ENCODE measurements at places on chromosomes 4 and X. TPM values are rescaled to one million over a fixed set of nuclear protein-coding genes. Genes with fewer than 3 reads are reported as not detected.

DNA sequence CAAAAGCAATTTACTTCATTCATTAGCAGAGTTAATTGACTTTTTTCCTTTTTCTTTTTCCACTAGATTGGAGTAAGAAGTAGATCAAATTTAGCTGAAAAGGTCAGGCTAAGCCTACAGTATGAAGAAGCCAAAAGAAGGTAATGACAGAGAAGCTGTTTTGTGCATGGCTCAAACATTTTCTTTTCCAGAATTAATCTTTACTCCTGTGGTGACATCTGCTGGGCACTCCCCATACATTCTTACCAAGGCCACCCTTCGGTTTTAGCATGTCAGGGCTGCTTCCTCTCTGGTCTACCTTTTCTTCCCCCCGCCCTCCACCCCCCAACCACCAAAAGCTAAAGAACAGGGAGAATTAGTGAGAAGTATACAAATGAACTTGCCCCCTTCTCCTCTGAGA is 70.2 kb downstream of the CLDN22 start:
- H3K27ac ChIP-seq, result no peak overlapping the region
- no peaks in the 10 kb centered on the region for H3K36me3 ChIP-seq
- H3K27me3 ChIP-seq, result no peaks in the 10 kb centered on the region

DNA sequence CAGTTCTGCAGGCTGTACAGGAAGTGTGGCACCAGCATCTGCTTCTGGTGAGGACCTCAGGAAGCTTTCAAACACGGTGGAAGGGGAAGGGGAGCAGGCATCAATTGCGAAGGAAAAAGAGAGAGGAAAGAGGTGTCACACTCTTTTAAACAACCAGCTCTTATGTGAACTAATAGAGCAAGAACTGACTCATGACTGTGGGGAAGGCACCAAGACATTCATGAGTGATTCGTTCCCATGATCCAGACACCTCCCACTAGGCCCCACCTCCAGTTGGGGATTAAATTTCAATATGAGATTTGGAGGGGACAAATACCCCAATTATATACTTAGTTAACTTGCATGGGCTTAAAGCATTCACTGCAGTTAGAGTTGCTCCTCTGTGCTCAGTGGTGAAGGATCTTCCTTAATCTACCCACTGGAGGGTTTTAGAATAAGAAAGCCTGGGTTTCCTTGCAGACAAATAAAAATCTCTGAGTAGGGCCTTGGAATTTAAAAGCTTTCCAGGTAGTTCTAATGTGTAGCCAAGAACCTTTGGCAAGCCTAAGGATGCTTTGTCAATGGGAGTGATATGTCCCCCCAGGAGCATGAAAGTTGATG is 60.0 kb downstream of the SYNPO2 start:
- no peak for DNase-seq
- no peak overlapping the region for H3K4me3 ChIP-seq
- no peak overlapping the region for H3K27ac ChIP-seq
- no peaks in the 10 kb centered on the region for H3K36me3 ChIP-seq
- no peaks in the 10 kb centered on the region for H3K4me1 ChIP-seq

GRCh38 chrX:13790206-13791131 is 26.4 kb downstream of the GPM6B start:
- no peak for DNase-seq
- H3K27ac ChIP-seq, result no peak overlapping the region
- H3K27me3 ChIP-seq, result no peaks in the 10 kb centered on the region
- H3K4me1 ChIP-seq, result no peaks in the 10 kb centered on the region
- no peak overlapping the region for H3K4me3 ChIP-seq
- H3K36me3 ChIP-seq, result no peaks in the 10 kb centered on the region

GRCh38 chrX:40152741-40153344 is 55.1 kb upstream of the BCOR start:
- H3K36me3 ChIP-seq, result peaks cover 3% of the 10 kb centered on the region
- H3K4me1 ChIP-seq, result peaks cover 18% of the 10 kb centered on the region
- DNase-seq, result no peak
- H3K4me3 ChIP-seq, result peak overlapping the region; percentile 74
- peak overlapping the region; percentile 83 for H3K27ac ChIP-seq

DNA sequence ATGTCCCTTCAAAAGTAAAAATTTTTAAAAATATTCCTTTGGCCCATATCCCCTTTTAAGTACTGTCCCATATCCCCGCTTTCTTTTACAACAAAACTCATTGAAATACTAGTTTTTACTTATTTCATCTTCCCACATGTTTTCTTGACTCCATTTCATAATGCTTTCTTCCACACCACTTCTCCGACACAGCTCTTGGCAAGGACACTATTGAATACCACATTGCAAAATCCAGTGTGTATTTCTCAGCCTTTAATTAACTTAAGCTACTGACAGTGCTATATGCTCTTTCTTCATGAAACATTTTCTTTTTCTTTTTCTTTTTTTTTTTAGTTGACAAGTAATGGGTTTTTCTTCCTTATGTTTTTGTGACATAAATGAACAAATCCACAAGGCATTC is 28.8 kb downstream of the PRDM8 start:
- H3K36me3 ChIP-seq, result no peaks in the 10 kb centered on the region
- no peak overlapping the region for H3K4me3 ChIP-seq
- H3K4me1 ChIP-seq, result no peaks in the 10 kb centered on the region

DNA sequence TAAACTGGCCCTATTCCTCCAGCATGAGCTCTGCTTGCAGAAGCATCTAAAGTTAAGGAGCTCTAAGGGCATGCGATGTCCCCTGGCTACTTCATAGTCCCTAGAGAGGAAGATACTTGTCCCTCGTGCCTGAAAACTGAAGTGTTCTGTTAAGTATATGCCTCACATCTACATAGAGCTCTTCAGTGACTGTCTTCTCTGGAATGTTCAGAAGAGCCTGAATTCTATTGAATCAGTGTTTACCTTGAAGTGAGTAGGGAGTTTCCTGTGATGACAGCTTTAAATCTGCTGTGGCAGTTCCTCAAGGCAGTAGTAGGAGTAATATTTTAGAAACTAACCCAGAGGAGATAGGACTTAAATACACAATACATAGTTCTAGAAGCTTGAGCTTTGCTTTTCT is 111.2 kb downstream of the ZNF518B start:
- H3K27me3 ChIP-seq, result no peaks in the 10 kb centered on the region
- H3K27ac ChIP-seq, result no peak overlapping the region
- no peak overlapping the region for H3K4me3 ChIP-seq
- no peaks in the 10 kb centered on the region for H3K36me3 ChIP-seq
- no peaks in the 10 kb centered on the region for H3K4me1 ChIP-seq
- DNase-seq, result no peak

GRCh38 chrX:49163555-49164419 is 1.2 kb downstream of the MAGIX start:
- H3K27me3 ChIP-seq, result no peaks in the 10 kb centered on the region
- peak overlapping the region; percentile 78 for H3K4me3 ChIP-seq
- H3K36me3 ChIP-seq, result no peaks in the 10 kb centered on the region

DNA sequence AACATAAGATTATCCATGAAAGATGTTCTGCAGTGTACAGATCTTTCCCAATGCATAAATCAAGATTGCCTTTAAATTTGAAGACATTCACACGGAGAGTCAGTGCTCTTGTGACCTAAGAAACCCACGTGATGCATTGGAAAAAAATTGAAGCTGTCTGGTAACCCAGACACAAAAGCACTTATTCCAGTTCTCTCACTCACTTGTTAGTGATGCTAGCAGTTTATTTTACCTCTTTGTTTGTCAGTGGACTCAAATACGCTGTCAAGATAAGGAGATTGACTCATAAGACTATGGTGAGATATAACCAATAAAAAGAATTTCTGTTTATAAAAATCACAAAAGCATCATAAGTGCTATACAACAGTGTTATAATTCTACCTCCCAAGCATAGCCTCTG is 245.8 kb upstream of the SMIM31 start:
- no peaks in the 10 kb centered on the region for H3K36me3 ChIP-seq
- H3K27ac ChIP-seq, result no peak overlapping the region
- no peak overlapping the region for H3K4me3 ChIP-seq
- DNase-seq, result no peak

DNA sequence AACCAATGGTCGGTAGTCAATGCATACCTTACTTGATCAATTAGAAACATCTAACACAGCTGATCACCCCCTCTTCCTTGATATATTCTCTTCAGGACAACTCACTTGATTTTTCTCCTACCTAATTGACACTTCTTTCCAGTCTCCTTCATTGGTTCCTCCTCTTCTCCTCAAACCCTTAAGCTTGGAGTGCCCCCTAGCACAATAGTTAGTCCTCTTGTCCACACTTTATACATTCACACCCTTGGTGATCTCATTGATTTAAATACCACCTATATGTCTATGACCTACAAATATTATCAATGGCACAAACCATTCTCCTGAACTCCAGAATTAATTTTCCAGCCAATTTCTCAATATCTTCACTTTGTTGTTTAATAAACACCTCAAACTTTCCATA is 724.0 kb downstream of the ADGRL3 start:
- H3K36me3 ChIP-seq, result no peaks in the 10 kb centered on the region
- H3K4me3 ChIP-seq, result no peak overlapping the region
- no peaks in the 10 kb centered on the region for H3K27me3 ChIP-seq

- H3K27me3 ChIP-seq, result no peaks in the 10 kb centered on the region
- H3K36me3 ChIP-seq, result peaks cover 16% of the 10 kb centered on the region
- peak; percentile 59 for DNase-seq
- H3K4me3 ChIP-seq, result peak overlapping the region; percentile 89
Measured at GRCh38 chrX:51395810-51396728, 63.4 kb downstream of the NUDT10 start.

DNA sequence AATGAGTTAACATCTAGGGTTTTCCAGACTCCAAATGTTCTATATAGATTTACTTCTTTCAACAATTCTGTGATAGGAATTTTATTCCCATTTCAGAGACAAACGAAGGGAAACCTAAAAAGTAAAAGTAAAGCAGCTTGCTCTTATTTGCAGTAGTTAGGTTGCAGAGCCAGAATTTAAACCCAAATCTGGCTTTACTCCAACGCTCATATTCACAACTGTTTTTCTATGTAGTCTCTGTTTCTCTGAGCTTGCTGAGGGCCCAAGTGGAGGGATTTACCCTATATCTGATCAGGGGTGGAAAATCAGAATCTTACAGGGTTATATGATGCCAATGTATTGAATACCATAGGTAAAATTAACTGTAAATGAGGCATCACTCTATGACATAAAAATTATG is 599.1 kb upstream of the GRIA3 start:
- no peaks in the 10 kb centered on the region for H3K27me3 ChIP-seq
- no peaks in the 10 kb centered on the region for H3K36me3 ChIP-seq
- H3K4me1 ChIP-seq, result no peaks in the 10 kb centered on the region
- H3K4me3 ChIP-seq, result no peak overlapping the region
- no peak for DNase-seq

GRCh38 chrX:109954333-109954732 is 48.6 kb upstream of the TMEM164 start:
- no peaks in the 10 kb centered on the region for H3K27me3 ChIP-seq
- H3K4me3 ChIP-seq, result no peak overlapping the region
- H3K27ac ChIP-seq, result no peak overlapping the region
- H3K36me3 ChIP-seq, result no peaks in the 10 kb centered on the region

DNA sequence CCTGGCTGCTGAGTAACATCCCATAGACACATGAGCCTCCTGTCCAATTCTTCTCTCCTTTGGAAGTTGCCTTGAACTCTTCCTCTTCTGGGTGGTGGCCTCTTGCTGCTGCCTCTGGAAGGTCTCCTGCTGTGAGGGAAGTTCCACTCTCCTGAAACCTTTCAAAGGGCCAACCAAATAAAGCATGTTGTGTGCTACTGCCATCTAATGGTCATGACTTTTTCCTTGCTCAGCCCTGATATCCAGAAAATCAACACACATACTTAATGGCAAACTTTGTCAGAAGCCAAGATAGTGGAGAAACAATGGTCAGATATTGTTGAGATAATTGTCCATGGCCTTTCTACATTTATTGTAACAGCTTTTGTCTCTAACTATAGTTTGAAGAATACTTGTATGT is 19.1 kb upstream of the ZXDA start:
- H3K27ac ChIP-seq, result no peak overlapping the region
- no peak for DNase-seq
- no peak overlapping the region for H3K4me3 ChIP-seq
- H3K36me3 ChIP-seq, result no peaks in the 10 kb centered on the region
- H3K27me3 ChIP-seq, result no peaks in the 10 kb centered on the region
- H3K4me1 ChIP-seq, result no peaks in the 10 kb centered on the region

GRCh38 chr4:129852434-129852833 is 756.5 kb downstream of the C4orf33 start:
- H3K27ac ChIP-seq, result no peak overlapping the region
- no peak for DNase-seq
- H3K4me1 ChIP-seq, result no peaks in the 10 kb centered on the region
- H3K4me3 ChIP-seq, result no peak overlapping the region
- H3K27me3 ChIP-seq, result no peaks in the 10 kb centered on the region

DNA sequence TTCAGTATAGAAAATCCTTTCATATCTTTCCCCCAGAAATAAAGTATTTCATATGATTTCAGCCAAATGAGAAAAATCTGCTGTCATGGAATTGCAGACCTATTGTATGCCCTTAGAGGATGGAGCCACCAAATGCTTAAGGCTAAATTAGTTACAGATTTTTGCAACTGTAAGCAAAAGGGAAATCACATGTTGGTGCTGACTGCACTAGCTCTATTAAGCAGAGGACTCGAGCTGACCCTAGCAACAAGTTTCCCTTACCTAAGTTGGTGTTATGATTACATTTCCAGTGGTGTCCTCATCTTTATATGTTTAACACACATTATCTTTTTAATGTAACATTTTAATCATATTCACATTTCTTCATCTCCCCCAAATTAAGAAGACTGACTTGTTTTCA is 58.3 kb upstream of the DOCK11 start:
- no peak overlapping the region for H3K4me3 ChIP-seq
- no peaks in the 10 kb centered on the region for H3K27me3 ChIP-seq
- H3K36me3 ChIP-seq, result peaks cover 2% of the 10 kb centered on the region
- no peak overlapping the region for H3K27ac ChIP-seq

- DNase-seq, result peak; percentile 56
- peaks cover 41% of the 10 kb centered on the region for H3K4me1 ChIP-seq
- peaks cover 2% of the 10 kb centered on the region for H3K36me3 ChIP-seq
- H3K27ac ChIP-seq, result peak overlapping the region; percentile 82
Measured at GRCh38 chr4:123599920-123600810, 203.6 kb downstream of the SPRY1 start.

GRCh38 chr4:174928575-174929253 is 10.6 kb downstream of the ADAM29 start:
- no peak overlapping the region for H3K4me3 ChIP-seq
- no peaks in the 10 kb centered on the region for H3K27me3 ChIP-seq
- no peak for DNase-seq
- no peaks in the 10 kb centered on the region for H3K4me1 ChIP-seq
- H3K27ac ChIP-seq, result no peak overlapping the region

Gene MAGEA6
- not detected for total RNA-seq

Gene SH3D19
- not detected for total RNA-seq

Gene RIPPLY1
- not detected for total RNA-seq

Gene ADH6
- not detected for total RNA-seq

Gene MID1
- 0.70 TPM for total RNA-seq

Gene DKK2
- not detected for total RNA-seq

Gene NEXMIF
- 1.1 TPM for total RNA-seq

Gene CFAP47
- not detected for total RNA-seq
